ENCODE measurements at places on chromosomes 13 and 19.

DNA sequence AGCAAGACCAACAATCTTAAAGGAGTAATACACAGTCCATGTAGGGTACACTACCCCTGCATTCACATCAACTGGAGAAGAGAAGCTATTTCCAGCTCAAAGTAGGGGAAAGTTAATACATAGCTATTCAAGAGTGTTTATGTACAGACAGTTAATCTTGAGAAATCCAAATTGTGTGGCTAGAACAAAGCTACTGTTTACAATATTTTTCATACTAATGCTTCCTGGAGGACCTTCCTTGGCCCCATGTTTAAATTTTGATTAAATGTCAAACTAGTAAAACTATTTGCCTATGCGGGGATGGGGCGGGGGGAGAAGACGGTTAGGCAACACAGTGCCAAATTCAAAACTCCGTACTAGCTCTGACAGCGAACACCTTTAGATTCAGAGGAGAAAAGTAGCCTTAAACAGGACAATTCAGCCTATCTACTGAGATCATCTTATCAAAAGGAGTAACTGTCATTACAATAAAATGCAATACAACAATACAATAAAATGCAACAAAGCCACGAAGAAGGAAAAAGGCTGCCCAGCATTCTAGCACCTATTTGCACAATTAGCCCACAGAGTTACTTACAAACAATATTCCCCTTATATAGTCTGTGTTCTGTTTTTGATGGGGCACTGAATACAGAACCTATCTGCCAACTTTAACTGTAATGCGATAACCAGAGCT, 29.1 kb downstream of the BRD4 start:
- no peak for DNase-seq

GRCh38 chr19:35509861-35510625, 3.4 kb downstream of the DMKN start:
- DNase-seq = peak; percentile 95

DNA sequence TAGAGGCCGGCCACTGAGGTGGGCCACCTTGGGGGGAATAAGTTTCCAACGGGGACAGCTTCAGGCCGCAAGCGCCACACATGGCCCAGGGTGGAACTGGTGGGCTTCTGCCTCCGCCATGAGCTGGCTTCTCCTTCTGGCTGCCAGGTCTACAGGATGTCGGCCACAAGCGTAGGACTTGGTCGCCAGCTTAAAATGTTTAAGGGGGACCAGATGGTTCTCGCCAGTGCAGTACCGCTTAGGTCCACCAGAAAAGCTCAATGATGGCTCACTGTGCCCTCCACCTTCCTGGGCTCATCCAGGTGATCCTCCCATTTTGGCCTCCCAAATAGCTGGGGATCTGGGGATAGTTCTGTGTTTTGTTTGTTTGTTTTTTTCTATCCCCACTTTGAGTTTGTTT, 38.7 kb upstream of the ZNF254 start:
- DNase-seq = no peak

DNA sequence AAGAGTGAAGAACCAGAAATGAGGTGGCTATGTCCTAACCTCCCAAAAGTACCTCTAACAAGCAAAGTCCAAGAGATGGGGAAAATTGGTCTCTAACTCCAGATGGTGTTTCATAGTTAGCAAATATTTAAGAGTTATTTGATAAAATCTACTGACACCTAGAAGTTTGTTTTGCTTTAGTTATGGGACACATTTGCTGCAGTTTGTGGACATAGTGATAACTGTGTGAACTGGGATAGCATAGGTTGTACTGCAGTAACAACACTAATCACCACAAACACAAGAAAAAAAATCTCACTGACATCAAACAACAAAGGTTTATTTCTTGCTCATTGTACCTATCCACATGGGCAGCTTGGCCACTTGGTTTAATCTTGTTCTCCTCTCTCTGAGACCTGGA, 965.0 kb upstream of the SPRY2 start:
- no peak for DNase-seq

DNA sequence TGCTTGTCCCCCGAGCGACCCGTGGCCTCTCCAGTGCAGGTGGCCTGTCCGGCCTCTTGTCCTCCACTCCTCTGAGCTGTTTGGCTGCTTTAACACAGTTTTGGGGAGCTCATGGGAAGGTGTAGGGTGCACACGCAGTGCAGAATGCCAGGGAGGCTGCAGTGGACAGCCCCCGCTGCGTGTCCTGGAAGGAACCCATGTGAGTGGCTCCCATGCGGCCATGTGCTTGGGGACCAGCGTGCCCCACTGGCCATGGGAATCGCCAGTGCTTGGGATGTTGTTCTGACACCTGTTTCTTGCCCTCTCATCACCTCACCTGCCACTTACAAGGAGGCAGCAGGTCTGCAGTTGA, 22.6 kb upstream of the F7 start:
- DNase-seq = no peak

DNA sequence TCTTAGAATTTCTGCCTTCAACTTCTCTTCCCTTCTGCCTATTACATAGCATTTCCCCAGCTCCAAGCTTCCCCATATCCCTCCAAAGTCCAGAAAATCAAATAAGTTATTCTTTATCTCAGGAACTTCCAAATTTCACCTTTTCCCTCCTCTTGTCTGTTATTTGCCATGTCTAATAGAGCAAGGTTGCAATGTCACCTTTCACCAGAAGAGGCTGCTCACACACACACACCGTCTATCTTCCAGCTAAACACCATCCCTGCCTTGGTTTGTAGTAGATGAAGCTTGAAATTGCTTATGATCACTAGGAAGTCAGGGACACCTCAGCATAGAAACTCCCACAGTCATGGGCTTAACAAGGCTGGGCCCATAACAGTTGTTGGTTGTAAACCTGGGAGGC, 48.4 kb downstream of the ZNRF4 start:
- DNase-seq = no peak

DNA sequence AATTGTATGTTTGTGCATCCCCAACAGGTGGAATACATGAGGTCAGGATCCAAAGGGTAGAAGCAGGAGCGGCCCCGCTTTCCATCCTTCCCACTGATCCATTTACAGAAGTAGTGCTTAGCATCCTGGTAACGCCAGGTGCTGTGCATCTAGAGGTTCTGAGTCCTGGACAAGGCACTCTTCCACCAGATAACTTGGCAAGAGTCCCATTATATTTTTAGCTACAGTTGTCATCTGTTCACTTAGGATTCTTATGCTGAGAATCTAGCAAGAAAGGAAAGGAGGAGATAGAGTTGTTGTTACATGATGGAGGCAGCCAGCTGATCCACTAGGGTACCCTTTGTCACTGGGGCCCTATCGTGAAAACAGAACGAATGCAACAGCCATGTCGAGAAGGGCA, 389.5 kb upstream of the ZNF507 start:
- DNase-seq = no peak

DNA sequence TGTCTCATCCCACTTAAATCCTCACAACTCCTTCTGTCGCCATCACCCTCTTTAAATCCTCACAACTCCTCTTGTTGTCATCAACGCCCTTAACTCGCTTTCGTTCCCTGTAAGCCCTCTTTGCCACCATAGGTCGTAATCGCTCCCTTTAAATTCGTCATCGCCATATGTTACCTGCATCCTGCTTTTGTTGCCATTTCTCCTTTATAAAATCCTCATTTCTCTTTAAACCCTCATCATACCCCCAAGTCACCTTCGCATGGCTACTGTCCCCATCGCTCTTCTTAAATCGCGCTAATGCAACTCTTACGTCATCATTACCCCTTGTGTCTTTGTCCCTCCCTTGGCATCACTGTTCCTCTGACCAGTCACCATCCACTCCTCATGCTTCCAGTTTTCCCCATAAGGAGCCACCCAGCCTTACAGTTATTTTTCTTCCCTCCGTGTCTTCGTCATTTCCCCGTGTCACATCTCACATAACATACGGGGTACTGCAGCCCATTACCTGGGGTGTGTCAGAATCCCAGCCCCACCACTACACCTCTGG, 539 bp downstream of the PLD3 start:
- DNase-seq = peak; percentile 83

DNA sequence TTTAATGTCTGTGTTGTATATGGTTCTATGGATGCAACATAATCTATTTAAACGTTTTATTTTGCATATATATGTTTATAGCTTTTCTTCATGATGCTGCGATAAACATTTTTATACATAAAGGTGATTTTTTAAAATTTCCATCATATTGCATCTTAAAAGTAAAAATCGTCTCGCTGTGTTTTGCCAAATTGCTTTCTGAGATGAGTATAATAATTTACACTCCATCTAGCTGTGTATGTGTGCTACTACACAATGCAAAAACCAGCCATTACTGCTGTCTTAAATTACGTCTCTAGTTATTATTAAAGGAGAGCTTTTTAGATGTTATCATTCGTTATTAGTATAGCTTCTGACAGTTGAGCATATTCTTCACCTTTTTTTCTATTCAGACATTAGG, 37.2 kb downstream of the METTL21C start:
- DNase-seq = no peak

DNA sequence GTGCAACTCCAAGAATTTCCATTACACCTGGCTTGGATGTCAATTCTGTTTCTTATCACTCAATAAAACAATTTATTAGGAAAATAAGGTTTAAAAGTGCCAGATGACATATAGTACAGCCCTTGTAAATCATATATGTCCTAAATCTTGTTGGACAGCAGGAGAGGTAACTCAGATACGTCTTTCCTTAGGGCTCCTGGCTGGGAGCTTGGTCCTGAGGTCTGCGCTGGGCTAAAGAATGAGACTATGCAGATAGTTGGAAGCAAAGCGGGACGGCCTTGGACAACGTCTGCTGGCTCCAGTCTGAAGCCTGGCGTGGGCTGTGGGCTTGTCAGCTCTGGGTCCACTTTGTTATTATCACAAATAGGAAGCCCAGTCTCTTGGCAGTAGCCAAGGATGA, 377.0 kb downstream of the DLEU7 start:
- no peak for DNase-seq

DNA sequence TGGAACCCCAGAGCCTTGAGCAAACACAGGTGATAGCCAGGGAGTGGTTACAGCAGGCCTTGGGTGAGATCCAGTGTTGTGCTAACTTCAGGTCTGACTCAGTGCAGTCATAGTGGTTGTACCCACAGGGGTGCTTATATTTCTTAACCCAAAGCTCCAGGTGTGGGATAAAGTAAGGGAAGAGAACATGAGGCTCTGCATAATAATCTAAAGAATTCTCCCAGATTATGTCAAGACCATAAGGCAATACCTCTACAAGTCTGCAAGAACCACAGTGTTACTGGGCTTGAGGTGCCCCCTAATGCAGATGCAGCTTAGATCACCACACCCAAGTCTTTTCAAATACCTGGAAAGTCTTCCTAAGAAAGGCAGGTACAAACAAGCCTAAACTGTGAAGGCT, 485.4 kb downstream of the RFC3 start:
- no peak for DNase-seq

DNA sequence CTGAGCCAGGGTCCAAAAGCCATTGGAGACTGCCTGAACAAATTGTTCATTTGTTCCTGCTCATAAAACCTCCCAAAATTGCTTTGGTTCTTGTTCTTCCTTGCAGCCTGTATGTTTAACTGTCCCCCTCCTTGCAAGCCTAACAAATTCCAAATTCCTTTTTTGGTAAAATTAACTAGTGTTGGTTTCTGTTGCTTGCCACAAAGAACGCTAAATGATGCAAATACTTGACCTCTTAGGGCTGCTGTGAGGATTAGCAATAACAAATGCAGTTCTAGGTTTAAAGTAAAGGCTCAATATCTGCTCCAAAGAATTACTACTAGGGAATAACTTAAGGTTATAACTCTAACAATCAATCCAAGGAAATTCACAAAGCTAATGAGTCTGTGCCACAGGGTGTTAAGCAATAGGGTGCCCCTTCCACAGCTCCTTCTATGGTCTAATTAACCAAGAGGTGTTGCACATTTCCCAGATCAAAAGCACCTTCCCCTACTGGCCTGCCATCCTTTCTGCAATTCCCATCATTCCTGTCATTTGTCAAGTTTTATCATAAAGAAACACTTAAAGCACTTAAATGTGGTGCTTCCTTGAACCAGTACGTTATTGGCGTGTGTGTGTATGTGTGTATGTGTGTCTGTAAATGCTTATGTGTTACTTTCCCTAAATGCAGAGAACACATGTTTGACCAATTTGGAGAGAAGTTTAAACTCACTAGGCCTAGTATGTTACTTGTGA, 110.2 kb downstream of the RAP2A start:
- DNase-seq = no peak

DNA sequence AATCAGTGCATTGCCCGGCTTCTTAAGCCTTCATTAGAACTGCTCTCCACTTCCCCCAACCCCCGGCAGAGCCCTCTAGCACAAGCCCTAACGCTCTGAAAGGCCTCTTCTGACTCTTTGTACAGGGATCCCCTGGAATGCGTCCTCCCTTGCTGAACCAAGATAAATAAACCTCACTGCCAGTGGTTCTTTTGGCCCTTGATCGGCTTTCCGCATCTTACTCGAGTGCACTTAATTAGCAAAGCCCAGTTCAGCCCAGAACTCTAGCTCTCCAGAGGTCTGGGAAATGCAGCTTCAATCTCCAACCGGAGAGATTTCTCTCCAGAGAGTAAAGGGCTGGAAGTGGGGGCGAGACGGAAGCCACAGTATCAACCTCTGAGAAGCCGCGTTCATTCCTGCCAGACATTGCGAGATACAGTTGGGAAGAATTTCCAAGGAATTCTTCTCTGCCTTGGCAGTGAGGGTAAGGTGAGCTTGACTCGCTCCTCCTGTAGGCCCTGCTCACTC, 8.7 kb upstream of the ZNF444 start:
- DNase-seq = no peak

- no peak for DNase-seq
Observed at GRCh38 chr13:34308725-34309124, 490.8 kb downstream of the RFC3 start.

DNA sequence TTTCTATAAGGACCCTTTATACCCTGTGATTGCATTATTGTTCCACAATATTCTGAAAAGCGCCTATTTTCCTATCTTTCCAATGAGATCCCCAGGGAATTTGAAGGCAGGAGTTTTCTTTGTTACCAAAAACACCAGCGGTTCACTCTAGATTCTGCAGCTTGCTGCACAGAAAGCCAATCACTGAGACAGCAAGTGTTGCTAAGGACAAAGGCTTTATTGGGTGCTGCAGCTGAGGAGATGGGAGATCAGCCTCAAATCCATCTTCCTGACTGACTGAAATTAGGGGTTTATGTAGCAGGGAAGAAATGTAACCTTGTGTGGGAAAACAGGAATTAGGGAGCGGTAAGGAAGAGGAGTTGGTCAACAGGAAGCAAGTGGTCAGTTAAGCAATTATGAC, 42.6 kb upstream of the MYO16 start:
- no peak for DNase-seq

DNA sequence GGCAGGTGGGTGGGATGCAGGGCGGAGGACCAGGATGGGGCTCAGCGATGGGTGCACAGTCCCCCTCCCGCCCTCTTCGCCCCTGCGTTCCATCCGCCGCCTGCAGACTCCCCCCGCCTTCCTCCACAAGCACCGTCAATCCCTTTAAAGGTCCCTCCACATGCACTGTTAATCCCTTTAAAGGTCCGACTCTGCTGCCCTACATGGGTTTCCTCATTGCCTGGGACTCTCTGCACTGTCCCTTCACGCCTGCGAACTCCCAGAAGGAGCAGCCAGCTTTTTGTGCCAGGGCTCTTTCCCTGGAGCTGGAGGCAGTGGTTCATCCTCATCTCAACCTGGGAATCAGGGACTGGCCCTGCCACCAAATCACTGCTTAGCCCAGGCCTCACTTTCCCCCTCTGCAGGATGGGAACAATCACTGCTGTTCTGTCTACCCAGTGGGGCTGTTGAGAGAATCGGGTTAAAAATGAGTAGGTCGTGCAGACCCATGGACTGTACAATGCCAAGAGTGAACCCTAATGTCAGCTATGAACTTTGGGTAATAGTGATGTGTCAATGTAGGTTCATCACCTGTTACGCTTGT, 20.4 kb downstream of the ZNF574 start:
- no peak for DNase-seq

- no peak for DNase-seq
Observed at GRCh38 chr19:29928831-29929230, 13.2 kb upstream of the URI1 start.

- no peak for DNase-seq
Observed at GRCh38 chr13:44040070-44040817, 160.5 kb downstream of the LACC1 start.
